ENCODE measurements at places on chromosomes 5 and 9.
A peak's percentile ranks its signal among the peaks of the same experiment; 100 is the strongest.

DNA sequence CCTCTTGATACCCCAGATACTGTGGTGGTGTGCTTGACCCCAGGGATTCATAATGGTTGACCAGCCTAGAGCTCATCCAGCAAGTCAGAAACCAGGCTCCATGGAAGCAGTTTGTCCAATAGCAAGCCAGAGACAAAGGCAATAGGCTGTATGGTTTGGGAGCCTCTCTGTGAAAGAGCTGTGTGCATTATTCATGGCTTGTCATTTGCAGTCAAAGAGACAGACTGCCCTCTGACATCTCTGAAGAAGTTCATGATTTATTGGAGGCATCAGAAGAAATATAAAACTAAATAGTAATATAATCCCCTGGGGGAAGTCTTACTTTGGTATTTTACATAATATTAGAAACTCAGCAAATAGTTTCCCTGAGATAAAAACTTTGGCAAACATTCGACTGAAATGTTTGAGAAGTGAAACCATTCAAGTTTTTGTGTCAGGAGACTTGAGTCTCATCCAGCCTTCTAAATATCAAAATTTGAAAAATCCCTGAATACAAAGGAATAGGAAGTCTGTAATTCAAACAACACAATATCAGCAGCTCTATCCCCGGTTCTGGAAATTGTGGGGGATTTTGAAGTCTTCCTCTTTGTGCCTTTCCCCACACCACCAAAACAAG lies 250.3 kb downstream of the ZSWIM6 start:
- no peak for DNase-seq

- peak; percentile 58 for DNase-seq
These were observed 591 bp downstream of the ABCA1 start for GRCh38 chr9:104927216-104927911.

GRCh38 chr9:112029921-112030444 lies 133.4 kb downstream of the UGCG start:
- DNase-seq = no peak

GRCh38 chr9:125850763-125851162 lies 103.6 kb downstream of the PBX3 start:
- DNase-seq = no peak

DNA sequence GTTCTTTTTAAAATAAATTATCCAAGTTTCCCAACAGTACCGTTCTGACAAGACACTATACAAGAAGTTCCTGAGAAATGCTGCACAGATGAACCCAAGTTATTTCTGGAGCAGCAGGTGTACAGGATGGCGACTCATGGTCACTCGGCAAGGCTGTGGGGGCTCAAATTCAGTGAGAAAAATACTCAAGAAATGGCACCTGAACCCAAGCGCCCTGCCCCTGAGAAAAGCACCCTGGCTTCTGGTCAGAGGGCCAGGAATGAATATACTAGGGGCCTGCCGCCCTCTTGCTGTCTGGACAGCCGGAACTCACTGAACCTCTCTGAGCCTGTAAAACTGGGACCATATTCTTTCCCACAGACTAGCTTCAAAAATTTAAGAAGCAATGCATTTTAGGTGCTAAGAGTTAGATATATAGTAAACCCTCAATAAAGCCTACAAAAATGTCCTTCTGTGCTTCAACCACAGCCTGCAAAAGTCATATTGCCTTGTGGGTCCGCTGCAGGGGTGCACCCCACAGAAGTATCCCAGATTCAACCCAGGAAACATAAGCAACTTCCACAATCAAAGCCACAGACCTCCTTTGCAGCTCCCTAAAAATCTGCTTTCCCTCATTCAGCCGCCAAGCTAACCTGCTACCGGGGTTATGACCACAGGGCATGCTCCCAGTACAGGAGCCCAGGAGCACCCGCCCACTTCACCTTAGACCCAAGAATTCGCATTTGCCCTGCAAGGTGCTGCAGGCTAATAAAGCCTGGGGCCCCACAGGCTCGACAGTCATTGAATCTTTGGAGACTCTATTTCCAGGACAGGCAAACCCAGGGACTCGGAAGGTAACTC lies 1.4 kb downstream of the RAPGEF1 start:
- DNase-seq = no peak

- peak; percentile 33 for DNase-seq
These were observed 224.2 kb downstream of the SNX18 start for GRCh38 chr5:54741711-54742110.

DNA sequence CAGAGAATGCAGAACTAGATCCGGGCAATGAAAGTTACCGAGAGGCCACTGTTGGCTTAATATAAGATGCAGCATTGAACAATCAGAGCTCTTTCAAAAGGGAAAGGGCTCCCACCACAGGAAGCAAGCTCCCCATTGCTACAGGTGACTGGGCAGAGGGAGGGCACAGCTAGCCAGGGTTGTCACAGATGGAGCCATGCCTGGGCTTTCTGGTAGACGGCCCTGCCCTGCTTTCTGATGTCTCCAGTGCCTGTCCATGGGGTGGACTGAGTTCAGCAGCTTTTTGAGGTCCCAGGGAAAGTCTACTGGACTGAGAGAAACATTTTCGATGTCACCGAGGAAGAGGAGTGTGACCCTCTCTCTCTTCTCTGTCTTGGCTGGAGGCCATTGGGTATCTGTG lies 14.1 kb downstream of the RGS3 start:
- DNase-seq = no peak

DNA sequence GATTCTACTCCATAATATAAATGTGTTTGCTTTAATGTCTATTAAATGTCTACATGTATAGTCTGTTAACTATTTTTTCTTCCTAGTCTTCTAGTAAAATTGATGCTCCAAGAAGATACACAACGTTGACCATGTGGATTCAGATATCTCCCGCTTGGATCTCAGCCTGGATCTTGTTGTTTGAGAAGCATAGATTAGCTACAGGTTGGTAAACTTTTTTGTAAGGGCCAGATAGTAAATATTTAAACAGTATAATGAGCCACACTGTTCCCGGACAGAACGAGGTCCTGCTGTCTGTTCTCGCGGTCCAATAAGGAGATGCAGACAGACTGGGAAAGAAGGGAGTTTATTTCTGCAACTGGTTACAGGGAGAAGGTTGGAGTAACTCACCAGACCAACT lies 86.2 kb upstream of the IL12B start:
- no peak for DNase-seq

GRCh38 chr9:75890472-75891276 lies at the start of gene PCSK5:
PCSK5 (plus strand) TSS chr9:75890673; CDS start chr9:75891182, 509 bp downstream.
- DNase-seq = peak; percentile 96

DNA sequence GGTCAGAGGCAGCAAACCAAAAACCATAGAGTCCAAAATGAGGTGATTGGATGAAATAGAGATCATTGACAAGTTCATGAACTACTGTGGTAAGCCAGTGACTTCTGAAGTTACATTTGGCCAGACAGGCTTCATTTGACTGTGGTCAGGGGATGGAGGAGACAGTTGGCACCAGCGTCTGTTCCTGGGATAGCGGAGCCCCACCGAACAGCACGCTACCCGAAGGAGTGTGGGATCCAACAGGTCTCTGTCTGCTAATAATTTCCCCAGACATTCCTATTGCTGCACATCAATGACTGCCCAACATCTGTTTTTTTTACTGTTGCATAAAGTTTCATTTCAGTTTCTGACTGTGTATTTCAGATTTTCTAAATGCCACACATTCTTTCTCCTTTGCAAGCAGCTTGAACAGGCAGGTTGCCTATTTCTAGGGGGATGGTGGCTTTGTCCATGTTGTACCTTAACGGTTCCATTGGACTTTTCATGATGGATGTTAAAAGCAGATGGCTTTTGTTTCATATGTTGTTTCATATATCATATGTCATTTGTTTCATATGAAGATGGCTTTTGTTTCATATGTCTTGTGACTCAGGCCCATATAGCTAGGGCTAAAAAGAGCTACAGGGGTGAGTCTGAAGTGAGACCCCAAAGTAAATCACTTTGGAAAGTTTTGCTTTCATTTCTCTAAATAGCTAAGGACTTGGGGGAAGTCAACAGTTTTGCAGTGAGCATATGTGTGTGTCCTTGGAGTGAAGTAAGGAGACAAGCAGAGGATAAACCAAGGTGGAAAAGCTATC lies 180.8 kb downstream of the GOLPH3 start:
- no peak for DNase-seq

GRCh38 chr5:159226451-159226850 lies 17.1 kb upstream of the RNF145 start:
- no peak for DNase-seq

DNA sequence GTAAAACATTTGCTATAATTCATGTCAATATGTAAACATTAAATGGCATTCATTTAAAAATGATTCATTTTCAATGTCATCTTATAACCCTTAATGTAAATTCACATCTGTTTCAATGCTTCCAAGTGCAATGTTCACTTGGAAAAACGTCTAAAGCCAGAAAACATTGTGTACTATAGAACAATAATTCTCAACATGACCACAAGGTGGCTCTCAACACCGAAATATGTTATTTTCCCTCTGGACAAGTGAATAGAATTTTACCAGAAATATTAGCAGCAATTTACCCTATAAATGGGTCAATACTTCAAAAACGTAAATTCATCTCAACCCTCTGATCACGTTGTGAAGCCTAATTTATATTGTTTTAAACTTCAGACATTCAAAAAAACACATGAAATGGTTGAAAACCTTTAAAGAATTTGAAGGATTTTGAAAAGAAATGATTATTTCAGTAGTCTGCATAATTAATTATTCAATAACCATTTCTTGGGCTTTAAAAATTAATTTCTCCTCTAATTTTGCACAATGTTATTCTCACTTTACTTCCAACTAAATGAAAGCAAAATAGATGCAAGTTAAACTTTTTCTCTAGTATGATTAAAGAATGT lies 11.0 kb downstream of the CDH10 start:
- DNase-seq = peak; percentile 33

DNA sequence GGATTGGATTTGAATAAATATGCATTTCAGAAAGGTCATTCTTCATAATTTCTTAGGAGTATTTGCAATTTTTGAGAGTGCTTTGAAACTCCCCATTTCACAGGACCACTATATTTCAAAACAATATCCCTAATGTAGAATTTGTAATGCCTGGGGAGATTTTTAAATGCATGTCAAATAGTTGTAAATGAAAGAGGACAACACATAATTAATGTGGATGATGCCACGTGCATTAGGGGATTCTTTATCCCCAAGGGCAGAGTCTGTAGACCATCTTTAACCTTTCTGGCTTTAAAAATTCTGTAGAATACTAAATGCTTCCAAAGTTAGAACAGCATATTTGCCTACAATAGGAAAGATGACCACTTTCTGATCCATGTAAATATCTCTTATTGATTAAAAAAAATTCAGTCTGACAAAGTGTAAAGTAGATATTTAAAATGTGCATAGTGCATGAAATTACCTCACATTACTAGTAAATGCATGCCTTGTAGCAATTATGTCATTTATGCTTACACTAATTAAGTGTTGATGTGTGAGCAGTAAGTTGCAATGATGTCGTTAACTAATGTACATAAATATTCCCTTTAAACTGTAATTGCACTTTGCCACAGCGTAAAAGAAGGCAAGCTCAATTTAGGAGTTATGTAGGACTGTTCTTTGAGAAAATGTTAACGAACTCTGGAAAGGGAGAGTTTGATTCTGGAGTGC lies 416.1 kb downstream of the PSAT1 start:
- no peak for DNase-seq

DNA sequence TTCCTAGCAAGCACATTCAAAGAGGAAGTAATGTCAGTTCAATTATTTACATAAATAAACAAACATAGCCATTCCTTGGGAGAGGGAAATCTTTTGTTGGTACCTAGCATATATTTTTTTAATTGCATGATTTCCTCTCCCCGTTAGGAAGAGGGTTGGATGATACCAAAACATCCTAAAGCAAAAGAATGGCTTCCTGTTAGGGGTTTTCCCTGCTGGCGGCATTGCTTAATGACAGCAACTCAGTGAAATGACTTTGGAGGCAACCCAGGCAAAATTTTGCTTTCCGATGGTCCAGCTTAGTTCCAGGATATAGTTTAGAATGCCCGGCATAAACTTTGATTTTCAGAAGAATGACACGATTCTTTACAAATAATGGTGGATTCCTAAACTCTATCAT lies 73.2 kb downstream of the MAT2B start:
- DNase-seq = no peak

DNA sequence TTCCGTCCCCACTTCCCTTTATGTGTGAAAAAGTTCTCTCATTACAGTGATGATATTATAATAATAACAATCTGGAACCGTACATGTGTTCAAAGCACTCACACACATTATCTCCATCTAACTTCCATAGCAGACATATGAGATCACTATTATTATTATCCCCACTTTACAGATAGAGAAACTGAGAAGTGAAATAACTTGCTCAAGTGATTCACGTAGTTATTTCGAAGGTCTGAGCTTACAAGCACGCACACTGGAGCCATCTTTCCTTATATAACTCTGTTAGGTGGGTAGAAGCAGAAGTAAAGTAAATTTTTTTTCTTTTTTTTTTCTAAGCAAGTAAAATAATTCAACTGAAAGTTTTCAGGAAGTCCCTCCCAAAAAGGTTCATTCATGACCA lies 62.9 kb upstream of the PTGER4 start:
- DNase-seq = no peak

GRCh38 chr9:135606885-135607259 lies 32.5 kb downstream of the GLT6D1 start:
- DNase-seq = no peak

GRCh38 chr9:21580636-21581378 lies 98.7 kb upstream of the IFNE start:
- DNase-seq = no peak

DNA sequence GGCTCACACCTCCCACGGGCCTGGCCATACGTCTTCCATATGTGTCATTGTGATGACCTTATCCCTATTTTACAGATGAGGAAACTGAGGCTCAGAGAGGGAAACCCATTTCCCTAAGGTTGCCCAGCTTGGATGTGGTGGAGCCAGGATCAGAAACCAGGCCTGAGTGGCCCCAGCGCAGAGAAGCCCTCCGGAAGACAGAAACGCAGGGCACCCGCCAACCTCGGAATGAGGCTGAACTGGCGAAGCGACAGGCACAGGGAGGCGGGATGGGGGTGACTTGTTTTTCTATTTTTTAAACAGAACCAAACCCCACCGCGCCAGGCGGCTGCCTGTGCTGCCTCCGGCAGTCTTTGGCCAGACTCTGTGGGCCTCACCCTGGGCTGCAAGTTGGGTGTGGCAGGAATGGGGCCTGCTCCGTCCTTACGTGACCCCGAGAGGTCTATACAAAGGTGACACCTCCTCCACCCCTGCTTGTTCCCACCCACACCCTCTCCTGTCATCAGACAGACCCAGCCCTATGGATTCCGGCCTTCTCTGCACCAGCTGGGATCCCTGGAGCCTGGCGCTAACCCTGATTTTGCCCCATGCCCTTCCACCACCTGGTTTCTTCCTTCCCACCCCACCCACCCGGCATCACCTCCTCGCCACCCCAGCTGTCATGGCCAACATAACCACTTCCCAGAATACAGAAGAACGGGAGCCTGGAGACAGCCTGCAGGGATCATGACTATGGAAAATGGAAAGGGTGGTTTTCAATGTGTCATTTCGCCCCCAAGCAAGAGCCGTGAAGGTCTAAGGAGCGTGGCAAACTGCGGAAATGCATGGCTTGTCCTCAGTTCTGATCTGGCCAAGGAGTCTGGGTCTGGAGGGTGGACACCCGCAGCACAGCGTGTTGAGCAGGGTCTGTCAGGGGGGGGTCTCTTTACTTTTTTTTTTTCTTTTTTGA lies 23.6 kb downstream of the PLPP7 start:
- no peak for DNase-seq

GRCh38 chr5:37552770-37553719 lies 173.9 kb downstream of the WDR70 start:
- no peak for DNase-seq

- peak; percentile 82 for DNase-seq
These were observed 73.2 kb upstream of the EPB41L4A start for GRCh38 chr5:112492291-112492690.

- no peak for DNase-seq
These were observed 321.5 kb downstream of the ENC1 start for GRCh38 chr5:74319076-74319475.

GRCh38 chr5:168123631-168124528 lies 167.6 kb upstream of the WWC1 start:
- DNase-seq = no peak

Data from globus pallidus (tissue), 1 donor.